ENCODE measurements at places on chromosomes 6 and 20.

GRCh38 chr6:17258749-17259148 is 22.4 kb upstream of the RBM24 start:
- no peak for DNase-seq

DNA sequence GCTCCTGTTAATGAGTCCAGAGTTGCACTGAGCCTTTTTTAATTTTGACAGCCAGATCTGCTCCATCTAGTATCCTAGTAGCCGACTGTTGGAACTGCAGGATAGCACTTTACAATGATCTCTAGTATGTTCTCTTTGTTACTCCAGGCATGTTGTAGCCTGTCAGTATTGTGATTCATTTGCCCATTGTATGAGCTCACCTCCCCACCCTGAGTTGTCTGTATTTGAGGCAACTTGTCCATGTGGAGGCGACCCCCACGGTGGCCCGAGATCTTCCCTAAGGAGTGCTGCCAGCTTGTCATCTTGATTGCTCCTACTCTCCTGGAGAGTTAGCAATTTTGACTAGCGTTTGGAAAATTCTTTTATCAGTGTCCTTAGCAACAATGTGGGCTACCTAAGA is 67.2 kb downstream of the DHX35 start:
- no peak for DNase-seq

DNA sequence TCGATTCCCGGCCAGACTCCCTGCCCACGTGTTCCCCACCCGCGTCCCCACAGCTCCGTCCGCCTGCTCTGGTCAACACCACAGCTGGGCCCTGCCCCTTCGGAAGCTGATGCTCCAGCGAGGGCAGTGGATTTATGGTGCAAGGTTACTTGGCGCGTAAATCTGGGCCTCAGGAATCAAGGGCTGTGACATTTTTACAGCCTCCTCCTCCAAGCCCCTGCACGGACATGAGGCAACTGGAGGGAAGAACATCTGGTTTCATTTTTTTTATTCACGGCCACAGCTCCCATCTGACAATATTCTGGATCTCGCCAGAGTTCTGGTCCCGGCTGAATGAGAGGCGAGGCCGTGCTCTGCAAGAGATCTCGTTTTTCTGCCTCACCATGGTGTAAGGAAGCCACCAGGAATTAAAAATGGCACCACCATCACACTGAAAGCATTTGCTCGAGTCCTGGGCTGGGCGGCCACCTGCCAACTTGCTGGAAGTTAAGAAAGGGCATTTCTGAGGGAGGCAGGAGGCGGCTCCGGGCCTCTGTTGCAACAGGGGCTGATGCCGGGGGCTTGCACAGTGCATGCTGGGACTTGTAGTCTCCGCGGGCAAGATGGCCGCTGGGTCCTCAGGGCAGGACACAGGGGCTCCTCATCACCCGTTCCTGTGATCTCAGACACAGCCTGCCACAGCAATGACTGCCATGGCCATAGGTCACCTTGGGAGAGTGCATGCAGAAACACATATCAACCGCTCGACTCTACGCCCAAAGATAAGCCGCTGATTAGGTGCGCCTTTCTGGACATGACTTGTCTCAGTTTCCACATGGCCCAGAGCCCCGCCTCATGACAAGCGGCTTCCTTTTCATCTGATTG is 148.5 kb downstream of the LY86 start:
- no peak for DNase-seq

DNA sequence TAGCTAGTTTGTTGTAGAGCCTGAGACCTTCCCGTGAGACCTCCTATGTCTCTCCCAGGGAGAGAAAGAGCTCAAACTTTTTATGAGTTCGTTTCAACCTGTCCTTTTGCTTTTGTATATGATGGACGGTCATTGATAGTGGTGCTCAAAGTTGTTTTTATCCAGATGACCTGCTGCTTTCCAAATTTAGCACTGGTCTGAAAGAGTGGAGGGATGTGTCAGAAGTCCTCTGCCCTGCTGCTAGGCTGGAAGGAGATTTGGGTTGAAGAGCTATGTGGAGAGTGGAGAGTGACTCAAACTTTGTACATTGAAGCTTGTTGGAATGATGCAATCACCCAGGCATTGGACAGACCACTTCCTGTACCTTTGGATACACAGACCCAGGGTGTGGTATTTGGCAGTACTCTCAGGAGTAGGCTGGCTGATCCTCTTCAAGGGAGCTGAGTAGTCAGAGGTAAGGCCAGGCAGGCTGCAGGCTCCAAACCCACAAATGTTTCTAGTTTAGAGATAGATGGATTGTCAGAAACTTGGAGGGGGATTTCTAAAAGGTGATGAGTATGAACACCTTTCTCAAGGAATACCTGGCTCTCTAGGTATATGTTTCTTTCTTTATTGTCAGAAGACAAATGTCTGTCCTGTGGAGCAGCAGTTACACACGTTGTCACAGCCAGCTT is 49.4 kb upstream of the RREB1 start:
- DNase-seq = no peak

GRCh38 chr6:140879946-140880345 is 1252.8 kb upstream of the GJE1 start:
- no peak for DNase-seq

- no peak for DNase-seq
These were observed 27.0 kb upstream of the DTNBP1 start for GRCh38 chr6:15689586-15690482.

- no peak for DNase-seq
These were observed 57.6 kb downstream of the ADGRG6 start for GRCh38 chr6:142359271-142359960.

Data from smooth muscle cell of the brain vasculature (primary cell).